ENCODE measurements at places on chromosomes 3 and 15.

GRCh38 chr3:49133226-49133951 lies 539 bp upstream of the LAMB2 start:
- peak; percentile 94 for DNase-seq

DNA sequence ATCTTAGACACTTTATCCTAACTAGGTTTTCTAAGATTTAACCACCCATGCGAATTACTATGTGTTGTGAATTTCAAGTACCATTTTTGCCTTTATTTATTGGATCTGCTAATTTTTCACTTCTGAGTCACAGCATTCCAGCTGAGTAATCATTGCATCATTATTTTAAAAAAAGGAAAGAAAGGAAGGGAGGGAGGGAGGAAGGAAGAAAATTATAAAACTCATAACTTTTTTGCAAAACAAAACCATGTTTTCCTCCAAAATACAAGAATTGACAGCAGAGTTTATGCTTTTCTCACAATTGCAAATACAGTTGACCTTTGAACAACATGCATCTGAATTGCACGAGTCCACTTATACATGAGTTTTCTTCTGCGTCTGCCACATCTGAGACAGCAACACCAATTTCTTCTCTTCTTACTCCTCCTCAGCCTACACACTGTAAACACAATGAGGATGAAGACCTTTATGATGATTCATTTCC lies 651.4 kb upstream of the NECTIN3 start:
- DNase-seq = peak; percentile 2

DNA sequence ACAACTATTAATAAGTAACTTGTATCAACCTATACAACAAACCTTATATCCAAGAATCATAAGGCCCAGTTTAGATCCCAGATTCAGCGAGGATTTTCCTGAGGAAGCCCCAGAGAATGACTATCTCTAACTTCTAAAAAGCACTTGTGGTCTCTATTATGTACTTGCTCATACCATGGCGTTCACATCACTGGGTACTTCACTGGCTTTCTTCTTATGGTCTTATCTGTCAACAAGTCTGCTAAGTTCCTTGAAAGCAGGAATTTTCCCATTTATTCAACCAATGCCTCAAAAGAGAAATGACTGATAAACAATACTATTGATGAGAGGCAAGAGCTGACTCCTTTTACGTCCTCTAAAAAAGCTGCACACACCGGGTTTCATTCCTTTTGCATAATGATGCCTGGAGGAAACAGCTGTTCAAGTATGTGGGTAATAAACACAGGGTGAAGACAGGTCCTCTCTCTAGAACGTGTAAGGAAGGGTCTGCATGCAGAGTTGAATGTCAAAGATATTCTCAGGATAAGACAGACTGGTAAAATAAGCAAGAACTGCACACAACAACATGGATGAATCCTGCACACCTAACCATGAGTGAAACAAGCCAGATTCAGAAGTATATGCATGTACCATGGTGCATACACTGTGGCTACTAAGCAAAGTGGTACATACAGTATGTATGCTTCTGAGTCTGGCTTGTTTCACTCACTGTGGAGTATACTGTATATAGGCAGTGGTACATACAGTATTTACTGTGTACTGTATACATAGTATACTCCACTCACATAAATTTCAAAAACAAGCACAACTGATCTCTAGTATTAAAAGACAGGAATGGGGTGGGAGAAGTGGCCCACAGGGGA lies 408.7 kb downstream of the SHQ1 start:
- DNase-seq = no peak

- DNase-seq = no peak
These were observed 7.7 kb downstream of the FURIN start for GRCh38 chr15:90876046-90876445.

DNA sequence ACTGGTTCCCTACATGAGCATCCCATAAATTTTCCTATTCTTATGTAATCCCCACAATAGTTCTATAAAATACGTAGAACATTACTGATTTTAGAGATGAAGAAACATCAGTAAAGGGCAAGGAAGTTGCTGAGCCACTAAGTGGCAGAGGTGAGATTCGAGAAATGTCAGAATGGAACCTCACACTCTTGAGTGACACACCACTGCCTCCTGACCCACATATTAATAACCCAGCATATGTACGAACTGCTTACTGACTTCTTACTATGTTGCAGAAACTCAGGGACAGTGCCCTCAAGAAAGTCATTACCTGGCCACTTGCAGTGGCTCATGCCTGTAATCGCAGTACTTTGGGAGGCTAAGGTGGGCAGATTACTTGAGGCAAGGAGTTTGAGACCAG lies 1022.4 kb downstream of the FHIT start:
- DNase-seq = no peak

GRCh38 chr15:36757189-36757814 lies 177.9 kb downstream of the CDIN1 start:
- no peak for DNase-seq

DNA sequence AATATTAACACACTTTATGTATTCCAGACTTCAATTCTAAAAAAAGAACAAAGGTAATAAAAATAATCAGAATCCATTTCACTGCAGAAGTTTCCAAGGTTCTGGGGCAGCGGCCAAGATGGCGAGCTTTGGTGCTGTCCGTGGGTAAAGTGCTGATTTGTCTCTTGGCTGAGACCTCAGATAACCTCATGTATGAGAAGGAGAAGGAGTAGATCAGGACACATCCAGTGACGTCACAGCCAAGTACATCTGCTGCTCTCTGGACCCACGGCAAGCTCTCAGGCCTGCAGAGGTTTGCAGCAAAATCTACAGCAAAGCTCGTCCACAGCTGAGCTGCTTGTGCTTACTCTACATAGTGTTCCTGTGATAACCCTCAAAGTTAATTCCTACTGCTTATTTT lies 165.7 kb downstream of the MAGI1 start:
- DNase-seq = no peak

DNA sequence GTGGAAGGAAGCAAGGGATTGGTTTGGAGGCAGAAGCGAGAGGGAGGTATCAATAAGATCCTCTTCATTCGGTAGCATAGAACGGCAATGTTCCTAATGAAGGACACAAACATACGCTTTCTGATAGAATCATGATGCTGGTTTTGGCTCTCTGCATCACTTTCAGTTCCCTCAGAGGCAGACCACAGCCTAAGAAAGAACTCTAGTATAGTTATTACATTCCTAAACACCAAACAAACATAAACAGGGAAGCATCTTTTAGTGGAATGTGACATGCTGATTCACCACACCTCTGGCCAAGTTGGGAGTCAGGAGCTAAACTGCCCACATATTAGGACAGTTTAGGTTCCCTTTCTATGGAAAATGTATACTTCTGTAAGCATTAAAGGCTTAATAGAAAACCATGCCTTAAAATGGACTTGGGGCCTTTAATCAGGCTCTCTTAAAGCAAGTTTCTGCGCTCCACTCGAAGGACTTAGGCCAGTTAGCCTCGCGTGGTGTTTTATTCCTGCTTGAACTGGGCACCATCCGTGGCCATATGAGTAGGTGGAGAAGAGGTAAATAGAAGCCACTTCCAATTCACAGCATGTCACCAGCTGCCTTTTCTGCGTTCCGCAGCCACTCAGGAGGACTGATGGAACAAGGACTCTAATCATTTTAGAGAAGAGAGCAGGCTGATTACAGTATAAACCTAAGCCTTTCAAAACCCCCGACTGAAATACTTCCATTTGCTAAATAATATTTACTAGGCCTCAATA lies 53.7 kb downstream of the CD47 start:
- no peak for DNase-seq

All from eye (tissue), 1 donor.